ENCODE measurements at places on chromosomes 7 and 10.

GRCh38 chr7:91348711-91349110 is 84.5 kb downstream of the FZD1 start:
- DNase-seq = no peak

- DNase-seq = no peak
Measured at GRCh38 chr7:115721293-115722217, 309.0 kb downstream of the TFEC start.

DNA sequence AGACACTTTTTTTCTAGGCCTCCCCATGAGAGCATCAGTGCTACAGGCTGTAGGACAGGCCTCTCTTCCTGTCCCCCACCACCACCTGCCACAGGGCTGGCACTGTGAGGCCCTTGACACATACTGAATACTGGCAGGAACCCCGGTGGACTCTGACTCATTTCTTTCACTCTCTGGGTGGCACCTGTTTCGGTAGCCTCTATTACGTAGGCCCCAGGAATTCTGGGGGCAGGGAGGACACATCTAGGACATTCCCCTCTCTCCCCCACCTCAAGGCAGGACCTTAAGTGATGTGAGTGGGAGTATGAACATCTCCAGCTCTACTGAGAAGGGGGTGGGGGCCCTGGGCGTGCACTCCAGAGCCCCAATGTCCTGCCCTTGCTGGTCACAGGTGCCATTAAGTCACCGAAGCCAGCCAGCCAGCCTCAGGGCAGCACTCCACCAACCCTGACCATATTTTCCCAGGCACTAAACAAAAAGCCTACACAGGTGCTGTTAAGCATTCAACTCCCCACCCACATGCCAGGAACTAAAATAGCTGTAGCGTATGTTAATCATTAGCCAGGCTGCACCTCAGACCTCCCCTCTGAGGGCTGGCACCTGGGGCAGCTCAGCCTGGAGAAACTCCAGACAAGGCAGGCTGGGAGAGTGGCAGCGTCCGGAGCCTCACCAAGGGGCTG is 8.9 kb downstream of the ANXA11 start:
- DNase-seq = no peak

DNA sequence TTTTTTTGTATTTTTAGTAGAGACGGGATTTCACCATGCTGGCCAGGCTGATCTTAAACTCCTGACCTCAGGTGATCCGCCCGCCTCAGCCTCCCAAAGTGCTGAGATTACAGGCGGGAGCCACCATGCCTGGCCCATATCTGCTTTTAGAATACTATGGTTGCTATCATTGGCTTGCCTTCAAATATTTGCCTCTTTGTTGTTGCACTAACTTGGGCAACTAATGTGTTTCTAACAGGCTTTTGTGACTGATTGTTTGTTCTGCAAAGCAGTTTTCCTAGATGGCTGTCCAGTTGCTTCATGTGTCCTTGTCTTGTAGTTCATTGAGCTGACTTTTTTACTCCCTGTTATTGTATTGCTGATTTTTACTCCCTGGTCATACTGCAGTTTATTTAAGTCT is 9.7 kb downstream of the VDAC2 start:
- no peak for DNase-seq

GRCh38 chr10:73970845-73971244 is 27.1 kb upstream of the VCL start:
- no peak for DNase-seq

DNA sequence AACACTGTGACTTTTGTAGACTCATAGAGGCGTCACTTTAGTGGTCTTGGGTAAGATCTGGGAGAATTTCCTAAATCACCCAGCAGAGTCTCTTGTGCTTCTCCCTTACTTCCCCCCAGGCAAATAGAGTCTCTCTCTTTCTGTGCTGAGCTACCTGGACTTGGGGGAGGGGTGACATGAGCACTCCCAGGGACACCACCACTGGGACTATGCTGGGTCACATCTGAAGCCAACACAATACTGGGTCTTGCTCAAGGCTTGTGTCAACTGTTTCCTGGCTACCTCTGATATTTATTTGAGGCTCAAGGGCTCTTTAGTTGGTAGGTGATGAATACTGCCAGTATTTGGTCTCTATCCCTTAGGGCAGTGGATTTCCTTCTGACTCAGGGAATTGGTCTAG is 214.6 kb upstream of the TPK1 start:
- DNase-seq = no peak

DNA sequence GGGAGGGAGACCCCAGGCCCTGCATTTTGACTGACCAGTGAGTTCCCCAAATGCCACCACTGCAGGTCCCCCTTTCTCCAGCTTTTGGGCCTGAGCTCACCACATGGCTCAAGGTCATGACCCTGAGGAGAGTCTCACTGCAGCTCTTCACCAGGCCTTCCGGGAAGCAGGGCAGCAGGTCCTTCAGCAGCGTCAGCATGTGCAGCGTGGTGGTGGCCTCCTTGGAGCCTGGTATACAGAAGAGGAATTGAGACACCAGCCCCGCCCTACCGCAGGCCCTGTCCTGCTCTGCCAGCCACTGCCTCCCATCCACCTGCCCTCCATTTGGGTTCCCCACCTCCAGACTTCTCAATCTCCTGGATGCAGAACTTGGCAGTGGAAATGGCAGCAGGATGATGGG is 13.0 kb downstream of the RRP12 start:
- DNase-seq = no peak

- no peak for DNase-seq
Measured at GRCh38 chr10:69677985-69678654, 48.1 kb downstream of the FAM241B start.

GRCh38 chr10:30041196-30042105 is 17.9 kb downstream of the JCAD start:
- no peak for DNase-seq

DNA sequence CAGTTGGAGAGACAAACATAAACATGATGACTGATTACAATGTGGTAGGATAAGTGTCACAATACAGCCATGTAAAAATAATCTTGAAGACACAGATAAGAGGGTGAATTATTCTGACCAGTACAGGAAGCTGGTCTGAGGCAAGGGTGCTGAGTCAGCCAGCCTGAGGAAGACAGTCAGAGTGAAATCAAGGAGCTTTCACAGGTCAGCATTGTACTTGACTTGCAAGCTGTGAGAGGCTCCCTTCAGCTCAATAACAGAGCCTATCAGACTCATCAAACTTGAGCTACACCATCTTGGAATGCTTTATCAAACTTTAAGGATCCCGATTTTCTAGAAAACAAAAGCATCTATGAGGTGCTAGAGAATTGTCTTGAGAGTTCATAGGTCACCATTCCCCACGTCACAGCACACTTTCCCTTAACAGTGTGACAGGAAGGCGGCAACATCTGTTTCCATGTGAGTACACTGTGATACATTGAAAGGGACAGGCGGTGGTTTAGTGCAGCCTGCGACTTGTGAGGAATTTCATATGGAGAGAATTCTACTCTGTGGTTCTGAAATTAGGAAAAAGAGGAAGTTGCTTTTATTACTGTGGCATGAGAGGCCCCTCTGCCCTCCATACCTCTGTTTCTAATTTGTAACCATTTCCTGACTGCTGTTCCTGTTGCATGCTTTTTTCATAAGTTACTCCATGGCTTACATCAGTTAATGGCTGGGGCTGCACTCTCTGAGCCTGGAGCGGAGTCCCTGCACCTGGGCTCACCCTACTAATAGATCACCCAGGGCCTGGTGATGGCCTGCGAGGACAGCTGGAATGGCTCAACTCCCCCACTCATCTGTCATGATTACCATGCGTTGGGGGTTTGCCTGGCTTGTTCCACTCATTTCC is 417.1 kb downstream of the SUGCT start:
- no peak for DNase-seq

DNA sequence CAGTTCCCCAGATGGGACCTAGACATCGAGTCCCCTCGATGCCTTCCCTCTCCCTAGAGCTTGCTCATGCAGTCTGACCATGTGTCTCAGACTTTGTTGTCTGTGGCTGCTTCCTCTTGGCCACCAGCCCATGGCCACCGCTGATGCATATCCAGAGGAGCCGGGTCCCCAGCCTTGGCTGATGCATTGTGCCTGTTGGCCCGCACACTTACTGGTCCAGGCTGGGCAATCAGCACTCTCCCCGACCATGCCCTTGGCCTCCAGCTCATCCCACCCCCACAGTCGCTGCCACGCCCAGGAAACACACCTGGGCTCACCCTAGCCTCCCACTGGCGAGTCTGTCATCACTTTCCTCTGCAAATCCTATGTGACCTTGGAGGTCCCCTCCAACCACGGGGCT is 10.1 kb downstream of the NPC1L1 start:
- DNase-seq = no peak

DNA sequence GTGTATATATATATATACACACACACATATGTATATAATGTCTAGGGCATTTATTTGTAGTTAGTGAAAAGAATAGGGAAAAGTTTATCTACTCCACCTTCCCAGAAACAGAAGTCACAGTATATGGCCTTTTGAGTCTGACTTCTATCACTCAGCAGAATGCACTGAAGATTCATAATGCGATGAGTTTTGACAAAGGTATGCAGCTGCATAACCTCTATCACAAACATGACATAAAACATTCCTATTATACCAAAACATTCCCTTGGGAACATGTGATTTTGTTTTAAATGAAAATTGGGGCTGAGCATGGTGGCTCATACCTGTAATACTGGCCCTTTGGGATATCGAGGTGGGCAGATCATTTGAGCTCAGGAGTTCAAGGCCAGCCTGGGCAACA is 137.3 kb upstream of the EEPD1 start:
- no peak for DNase-seq

Data from iPS DF 19.7 (cell line).